Lower leg skin (tissue), 4 donors: ENCODE measurements at places on chromosomes 6 and 20. TPM values are rescaled to one million over a fixed set of nuclear protein-coding genes. Genes with fewer than 3 reads are reported as not detected.
A peak's percentile ranks its signal among the peaks of the same experiment; 100 is the strongest.

- no peak for DNase-seq
Observed at GRCh38 chr6:154425034-154425433, 68.4 kb upstream of the IPCEF1 start.

- peak; percentile 88 for DNase-seq
Observed at GRCh38 chr6:167826896-167827582, at the start of gene AFDN. Gene AFDN (plus strand): TSS chr6:167826911. CDS start chr6:167827133, 222 bp downstream.

GRCh38 chr6:91328241-91328640 lies 741.4 kb upstream of the MAP3K7 start:
- DNase-seq, result no peak

DNA sequence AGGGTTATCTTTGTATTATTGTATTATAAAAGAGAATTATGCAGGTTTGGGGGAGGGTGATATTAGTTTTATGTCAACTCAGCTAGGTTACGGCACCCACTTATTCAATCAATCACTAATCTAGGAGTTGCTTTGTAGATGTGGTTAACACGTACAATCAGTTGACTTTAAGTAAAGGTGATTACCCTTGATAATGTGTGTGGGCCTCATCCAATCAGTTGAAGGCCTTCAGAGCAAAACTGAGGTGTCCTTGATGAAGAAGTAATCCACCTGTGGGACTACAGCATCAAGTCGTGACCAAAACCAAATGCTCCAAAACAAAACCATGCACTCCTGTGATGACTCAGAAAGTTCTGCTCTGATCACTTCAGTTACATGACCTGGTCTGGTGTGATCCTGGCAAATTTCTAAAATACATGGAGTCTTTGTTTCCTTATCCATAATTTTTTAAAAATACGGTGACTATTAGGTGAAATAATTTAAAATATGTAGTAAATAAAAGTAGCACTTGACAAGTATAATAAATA lies 114.1 kb downstream of the IYD start:
- DNase-seq, result no peak

DNA sequence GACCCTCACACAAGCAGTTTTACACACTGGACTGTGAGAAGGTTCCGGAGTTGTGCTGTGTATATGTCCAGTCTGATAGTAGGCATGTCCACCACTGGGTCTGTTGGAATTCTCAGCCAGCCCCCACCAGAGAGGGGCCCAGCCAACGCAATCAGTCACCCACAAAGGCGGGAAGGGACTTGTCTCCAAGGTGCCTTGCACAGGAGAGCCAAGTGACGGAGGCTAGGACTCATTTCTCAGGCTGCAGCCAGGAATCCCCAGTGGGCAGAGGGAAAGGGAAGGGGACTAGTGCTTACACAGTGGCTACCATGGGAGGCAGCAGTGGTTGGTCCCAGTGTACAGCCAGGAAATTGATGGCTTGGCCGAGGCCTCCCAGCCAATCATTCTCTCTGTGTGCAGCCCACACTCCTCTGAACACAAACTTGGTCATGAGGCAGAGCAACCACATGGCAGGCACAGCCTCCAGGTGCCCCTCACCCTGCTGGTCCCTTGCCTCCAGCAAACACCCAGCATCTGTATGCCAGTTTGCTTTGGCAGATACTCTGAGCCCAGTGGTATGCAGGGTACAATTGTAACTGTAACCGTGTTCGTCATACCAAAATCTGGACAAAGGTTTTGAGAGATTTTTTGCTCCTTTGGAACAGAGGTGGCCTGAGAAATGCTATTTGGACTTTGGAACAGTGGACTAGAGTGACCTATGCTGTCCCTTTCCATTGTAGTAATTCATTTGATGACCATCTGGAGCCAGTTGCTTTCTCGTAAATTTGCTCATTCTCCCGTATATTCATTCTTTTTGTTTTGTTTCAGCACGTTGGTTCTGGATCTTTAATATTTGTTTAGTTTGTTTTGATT lies 72.9 kb upstream of the MYL9 start:
- DNase-seq, result no peak

DNA sequence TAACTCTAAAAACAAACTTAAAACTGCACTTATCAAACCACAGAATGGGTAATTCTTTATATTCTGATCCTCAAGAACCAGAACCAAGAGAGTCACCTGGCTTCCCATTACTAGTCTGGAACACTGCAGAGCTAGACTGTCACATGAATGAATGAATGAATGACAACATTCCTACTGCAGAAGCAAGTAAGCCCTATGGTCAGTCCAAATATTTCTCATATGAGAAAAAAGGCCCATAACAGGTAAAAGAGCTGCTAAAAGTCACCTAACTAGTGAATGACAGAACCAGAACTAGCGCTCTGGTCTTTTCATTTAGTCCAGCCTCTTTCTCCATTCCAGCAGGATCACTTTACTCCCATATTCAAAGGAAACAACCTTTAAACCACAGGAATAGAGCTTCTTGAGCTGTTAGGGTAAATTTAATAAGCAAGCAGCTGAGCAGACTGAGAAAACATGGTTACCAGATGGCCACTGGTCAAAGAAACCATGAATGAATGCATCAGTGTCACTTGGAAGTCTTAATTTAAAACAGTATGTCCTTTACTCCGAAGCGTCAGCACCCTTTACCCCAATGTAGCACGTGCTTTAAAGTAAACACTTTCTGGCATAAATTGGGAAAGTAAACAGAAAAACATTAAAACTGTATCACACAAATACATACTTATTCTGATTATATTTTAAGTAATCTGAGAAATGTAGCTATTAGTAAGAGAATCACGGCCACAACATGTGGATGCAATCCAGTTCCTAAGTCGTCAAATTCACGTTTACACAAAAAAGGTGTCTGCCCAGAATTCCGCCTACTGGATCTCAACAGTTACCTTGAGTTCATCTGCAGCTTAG lies 1.4 kb downstream of the PREP start:
- DNase-seq, result no peak

- no peak for DNase-seq
Observed at GRCh38 chr6:54048782-54049181, 62.5 kb upstream of the MLIP start.

GRCh38 chr20:31505903-31506302 lies 8.3 kb upstream of the HM13 start:
- no peak for DNase-seq

GRCh38 chr20:41095110-41095969 lies 42.0 kb upstream of the PLCG1 start:
- peak; percentile 90 for DNase-seq

- DNase-seq, result no peak
Observed at GRCh38 chr6:107305391-107305790, 154.0 kb downstream of the PDSS2 start.

DNA sequence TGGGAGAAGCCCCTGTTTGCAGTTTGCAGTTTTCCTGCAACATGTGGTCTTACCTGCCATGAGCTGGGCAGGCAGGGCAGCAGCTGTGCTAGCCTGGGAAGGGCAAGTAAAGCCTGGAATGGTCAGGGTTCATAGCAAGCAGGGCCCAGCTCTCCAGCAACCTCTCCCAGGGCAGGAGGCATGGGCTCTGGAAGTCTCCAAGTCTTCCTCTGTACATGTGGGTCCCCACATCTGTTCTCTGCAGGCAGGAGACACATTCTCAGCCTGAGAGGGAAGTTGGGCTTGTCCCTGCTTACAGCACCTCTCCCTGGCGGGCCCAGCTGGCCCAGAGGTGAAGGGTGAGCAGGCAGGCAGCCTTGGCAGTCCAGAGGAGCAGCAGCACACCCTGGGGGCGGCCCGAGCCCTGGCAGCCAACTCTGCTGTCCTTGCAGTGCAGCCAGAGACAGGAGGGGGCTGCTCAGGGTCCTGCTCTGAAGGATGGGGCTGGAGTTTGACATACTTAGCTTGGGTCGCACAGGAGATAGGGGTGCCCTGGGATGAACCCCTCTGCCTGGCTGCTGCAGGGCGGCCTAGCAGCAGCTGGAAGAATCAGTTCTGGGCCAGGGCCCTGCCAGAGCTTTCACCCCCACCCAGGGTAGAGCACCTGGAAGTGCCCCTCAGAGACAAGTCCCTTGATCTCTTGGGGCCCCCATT lies 176.0 kb downstream of the MRPL14 start:
- peak; percentile 8 for DNase-seq

DNA sequence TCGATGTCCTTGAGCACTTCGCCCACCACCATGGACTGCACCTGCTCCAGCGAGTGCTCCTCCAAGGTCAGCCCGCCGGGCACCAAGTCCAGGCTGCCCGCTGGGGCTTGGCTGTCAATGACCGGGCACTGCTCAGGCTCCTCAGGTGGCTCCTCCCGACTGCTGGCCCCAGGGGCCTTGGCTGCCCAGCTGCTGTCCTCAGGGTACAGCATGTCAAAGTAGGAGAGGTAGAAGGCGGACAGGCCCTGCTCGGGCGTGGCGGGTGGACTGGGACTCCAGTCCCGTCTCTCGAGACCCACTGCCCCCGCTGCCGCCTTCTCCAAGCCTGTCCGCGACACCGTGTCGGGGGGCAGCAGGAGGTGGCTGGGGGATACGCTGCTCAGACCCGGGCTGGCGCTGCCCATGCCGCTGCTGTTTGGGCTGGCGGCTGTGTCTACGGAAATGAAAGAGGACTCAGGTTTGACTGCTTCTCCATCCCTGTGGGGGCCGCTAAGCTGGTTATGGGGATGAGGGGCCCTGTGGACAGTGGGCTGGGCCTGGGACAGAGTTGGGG lies 12.0 kb downstream of the SPDEF start:
- DNase-seq, result no peak

- DNase-seq, result no peak
Observed at GRCh38 chr6:162728197-162728596, 423 bp downstream of the PACRG start.

DNA sequence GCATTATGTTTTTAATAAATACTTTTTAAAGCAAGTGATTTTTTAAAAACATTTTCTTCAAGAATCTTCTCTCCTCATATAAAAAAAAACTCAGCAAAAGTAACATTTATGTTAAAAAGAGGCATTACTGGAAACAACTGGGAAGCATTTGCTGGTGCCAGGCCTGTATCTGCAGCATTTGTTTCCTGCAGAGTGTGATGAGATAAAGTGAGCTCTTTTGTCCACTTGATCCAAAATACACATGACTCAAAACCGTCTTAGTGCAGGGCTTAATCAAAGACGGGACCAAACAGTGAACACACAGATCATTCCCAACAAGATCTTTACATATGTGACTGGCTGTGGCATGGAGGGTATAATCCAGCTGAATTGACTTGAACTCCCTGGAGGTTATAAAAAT lies 28.3 kb upstream of the RIPPLY2 start:
- no peak for DNase-seq

- no peak for DNase-seq
Observed at GRCh38 chr20:3312940-3313682, 74.1 kb upstream of the SLC4A11 start.

DNA sequence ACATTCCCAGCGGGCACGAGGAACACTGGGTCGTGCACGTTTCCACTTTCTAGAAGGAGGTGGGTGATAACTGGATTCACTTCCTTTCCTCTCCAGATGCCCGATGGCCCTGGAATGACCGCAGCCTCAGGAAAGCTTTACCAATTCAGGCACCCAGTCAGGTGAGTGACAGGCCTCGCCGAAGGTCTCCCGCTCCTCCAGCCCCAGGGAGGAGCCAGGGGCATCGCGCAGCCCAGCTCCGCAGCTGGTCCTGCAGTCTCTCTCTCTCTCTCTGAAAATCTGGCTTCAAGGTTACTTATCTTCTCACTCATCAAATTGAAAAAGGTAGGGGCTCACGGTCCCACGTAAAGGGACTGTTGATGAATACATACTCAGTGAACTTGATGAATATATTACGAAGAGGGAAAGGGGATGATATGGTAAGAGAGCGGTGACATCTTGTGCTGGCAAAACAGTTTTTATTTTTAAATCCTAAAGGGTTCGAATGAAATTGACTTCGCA lies 891 bp downstream of the RIPPLY2 start:
- no peak for DNase-seq

LSM2 gene
- total RNA-seq, result 24.7 TPM

MACROD2 gene
- 24.0 TPM for total RNA-seq

SAMHD1 gene
- total RNA-seq, result 109 TPM

NOL7 gene
- 61.5 TPM for total RNA-seq

EYS gene
- not detected for total RNA-seq

PAQR8 gene
- 2.0 TPM for total RNA-seq

MRAP2 gene
- 2.7 TPM for total RNA-seq

PRND gene
- not detected for total RNA-seq

RBPJL gene
- not detected for total RNA-seq

TNF gene
- 0.39 TPM for total RNA-seq

RTF2 gene
- total RNA-seq, result 57.8 TPM

NUS1 gene
- 10.5 TPM for total RNA-seq

CCM2L gene
- total RNA-seq, result 4.3 TPM
